ENCODE measurements at places on chromosomes 6 and 20.

GRCh38 chr6:15904651-15905376 is 224.1 kb upstream of the MYLIP start:
- no peak for DNase-seq

DNA sequence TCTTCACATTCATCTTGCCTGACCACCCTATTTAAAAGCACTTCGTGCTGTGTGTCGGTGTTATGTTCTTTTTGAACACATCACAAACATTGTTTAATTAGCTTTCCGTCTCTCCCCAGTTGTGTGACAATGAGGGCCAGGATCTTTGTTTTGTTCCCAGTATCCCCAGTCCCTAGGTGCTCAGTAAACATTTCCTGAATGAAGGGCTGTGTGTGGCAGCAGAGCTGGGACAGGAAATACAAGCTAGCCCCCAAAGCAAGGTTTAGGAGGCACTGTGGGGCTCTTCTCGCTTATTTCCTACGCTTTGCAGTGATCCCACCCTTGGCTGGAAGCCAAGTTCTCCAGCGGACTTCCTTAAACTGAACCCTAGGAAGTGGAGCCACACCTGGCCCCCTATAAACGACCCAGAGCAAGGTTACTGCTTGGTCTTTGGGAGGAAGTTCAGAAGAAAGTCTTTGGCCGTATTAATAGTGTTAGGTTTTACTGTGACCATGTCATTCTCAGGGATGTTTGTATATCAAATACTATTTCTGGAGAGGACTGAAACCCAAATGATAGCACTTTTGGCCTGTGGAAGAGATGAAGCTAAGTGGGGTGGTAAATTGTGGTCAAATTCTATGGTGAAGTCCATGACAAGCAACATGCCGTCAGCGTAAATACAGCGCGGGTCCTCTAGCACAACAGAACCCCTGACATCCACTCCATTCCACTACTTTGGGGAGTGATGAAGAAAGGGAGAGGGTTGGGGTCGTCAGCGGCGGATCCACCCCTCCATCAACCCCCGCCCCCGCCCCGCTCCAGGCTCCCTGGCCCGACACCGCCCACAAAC is 570 bp upstream of the FANCE start:
- DNase-seq: no peak

- no peak for DNase-seq
These were observed 27.2 kb downstream of the DUSP22 start for GRCh38 chr6:319177-320131.

GRCh38 chr6:88302769-88303225 is 136.7 kb upstream of the CNR1 start:
- DNase-seq: no peak

- no peak for DNase-seq
These were observed 6.8 kb downstream of the TCF21 start for GRCh38 chr6:133895573-133896343.

- DNase-seq: no peak
These were observed 32.5 kb downstream of the GNAS start for GRCh38 chr20:58884966-58885365.

GRCh38 chr6:22102671-22103070 is 194.2 kb downstream of the PRL start:
- peak; percentile 27 for DNase-seq

GRCh38 chr6:81906041-81906440 is 153.6 kb upstream of the TENT5A start:
- DNase-seq: no peak

- no peak for DNase-seq
These were observed 32.1 kb upstream of the NR2E1 start for GRCh38 chr6:108133594-108134179.

DNA sequence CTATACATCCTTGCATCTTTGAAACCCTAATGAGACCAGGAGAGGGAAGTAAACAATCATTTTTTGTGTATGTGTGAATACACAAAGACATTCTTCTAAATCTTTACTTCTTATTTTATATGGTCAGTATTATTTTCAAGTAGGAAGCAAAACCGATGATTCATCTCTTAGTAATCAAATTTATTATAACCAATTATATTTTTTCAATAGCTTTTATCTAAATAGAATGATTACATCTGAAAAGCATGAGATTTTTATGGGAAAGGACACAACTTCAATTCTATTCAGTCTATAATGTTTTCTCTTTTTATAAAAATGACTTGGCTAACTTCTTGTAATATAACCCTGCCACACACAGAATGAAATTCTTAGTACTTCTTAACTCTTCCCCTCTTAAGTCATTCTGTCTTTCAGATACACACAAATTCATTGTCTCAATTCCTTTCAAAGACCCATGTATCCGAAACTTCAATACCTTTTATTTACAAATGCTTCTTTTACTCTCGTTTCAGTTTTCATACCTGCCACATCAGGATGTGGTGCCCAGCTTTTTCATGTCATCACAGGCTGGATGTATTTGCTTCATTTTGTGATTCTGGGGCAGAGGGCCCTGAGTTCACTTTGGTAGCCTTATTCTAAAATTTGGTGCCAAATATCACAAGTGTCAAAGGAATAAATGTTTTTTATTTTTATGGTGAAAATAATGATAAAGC is 227.0 kb downstream of the PHF3 start:
- DNase-seq: no peak

DNA sequence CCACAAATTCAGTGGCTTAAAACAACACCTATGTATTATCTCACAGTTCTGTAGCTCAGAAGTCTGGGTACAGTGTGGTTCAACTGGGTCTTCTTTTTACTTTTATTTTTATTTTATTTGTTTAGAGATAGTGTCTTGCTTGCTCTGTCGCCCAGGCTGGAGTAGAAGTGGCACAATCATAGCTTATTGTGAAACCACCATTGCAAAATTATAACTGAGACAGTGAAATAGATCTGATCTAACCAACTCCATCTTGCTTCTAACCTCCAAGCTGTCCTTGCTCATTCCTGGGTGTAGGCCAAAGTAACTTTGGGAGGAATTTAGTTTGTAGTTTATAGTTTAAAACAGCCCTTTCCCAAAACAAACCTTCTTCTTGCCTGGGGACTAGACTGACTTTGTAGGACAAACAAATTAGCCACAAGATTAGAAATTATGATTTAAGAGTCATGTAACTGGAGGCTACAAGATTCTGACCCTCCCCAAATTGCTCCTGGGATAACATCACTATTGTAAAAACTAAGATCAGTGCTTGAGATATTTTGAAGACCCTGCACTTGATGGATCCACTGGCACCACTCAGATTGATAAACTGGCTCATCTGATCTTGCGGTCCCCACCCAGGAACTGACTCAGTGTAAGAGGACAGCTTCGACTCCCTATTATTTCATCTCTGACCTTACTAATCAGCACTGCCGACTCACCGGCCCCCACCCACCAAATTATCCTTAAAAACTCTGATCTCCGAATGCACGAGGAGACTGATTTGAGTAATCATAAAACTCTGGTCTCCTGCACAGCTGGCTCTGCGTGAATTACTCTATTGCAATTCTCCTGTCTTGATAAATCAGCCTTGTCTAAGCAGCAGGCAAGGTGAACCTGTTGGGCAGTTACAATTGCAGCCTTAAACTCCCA is 193.4 kb upstream of the CDYL start:
- DNase-seq: no peak

- DNase-seq: no peak
These were observed 75.8 kb downstream of the TMEM170B start for GRCh38 chr6:11613336-11613735.

- DNase-seq: no peak
These were observed 8.2 kb downstream of the NPEPL1 start for GRCh38 chr20:58700823-58701222.

DNA sequence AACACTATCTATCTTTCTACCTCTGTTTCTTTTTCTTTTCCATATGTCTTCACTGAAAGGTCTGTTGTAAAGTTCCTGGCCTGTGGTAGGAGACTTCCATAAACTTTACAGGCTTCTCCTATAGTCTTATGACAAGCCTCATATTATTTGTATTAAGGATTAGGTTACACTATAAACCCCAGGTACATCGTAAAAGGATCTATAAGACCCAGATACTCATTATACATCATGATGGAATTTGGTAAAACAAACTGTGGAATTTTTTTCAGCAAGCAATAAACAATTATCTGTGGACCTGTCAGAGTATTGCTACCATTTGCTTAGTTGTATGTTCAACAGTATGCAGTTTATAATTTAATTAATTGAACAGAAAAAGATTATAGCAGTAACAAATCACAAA is 55.5 kb downstream of the RFX6 start:
- DNase-seq: no peak

DNA sequence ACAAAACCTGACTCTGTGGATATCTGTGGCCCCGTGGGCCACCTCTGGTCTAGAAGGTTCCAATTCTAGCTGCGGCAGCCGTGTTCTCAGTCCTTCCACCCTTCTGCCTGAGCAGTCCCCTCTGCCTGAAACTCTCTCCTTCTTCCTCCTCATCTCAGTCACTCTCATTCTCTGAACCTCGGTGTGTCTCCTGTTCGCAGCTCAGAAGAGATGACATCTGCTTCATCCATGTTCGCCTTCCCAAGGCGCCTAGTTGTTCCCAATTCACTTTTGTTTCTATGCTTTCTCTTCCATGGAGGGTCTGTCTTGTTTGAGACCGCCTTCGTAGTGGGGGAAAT is 95.5 kb downstream of the CEBPB start:
- DNase-seq: no peak

DNA sequence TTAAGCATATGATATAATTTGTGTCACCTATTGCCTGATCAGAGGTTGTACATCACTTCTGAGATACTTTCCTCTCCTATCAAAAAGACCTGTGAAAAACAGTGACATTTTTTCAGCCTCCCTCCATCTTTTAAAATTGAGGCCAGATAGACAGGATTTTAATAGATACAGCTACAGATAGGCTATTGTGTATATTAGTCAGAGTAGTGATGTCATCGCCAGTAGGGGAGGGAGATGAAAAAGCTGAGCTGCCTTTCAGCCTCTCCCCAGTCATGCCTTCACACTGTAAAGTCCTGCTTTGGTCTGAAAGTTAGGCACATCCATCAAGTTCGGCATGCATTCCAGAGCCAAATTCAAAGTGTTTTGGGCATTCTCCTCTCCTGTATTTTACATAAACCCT is 7.9 kb upstream of the PABPC1L start:
- DNase-seq: no peak

- DNase-seq: no peak
These were observed 211.1 kb downstream of the BMP7 start for GRCh38 chr20:57055345-57055744.

DNA sequence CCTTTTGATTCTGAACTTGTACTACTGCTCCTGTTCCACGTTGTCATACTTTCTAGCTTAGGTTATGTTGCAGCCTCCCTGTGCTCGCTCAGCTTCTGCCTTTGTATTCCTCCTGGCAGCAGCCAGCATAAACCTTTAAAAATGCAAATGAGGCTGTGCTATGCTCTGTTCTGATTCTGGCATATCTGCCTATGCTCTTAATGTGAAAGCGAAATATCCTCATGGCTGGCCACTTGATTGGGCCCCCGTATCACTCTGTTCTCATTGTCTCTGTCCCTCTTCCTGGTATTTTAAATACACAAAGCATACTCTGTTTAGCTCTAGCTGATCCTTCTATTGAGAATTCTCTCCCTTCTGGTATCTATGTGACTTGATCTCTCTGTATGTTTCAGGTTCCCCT is 139.0 kb downstream of the JARID2 start:
- DNase-seq: no peak

Data from naive B cell (primary cell).